ENCODE measurements at places on chromosomes 12 and 14.

DNA sequence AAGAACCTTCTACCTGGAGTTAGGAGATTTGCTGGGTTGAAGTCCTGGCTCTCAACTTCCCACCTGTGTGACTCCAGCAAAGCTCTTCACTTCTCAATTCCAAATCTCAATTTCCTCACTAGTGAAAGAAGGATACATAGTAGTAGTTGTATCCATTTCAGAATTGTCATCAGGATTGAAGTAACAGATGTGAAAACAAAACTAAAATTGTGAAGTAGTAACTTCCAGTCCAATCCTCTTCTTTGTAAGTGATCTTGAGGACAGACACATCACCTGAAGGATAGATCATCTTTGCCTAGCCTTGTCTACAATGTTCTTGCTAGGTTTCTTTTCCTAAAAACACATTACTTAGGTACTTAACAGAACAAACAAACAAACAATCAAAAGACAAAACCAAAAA is 1.2 kb upstream of the LRRK2 start:
- DNase-seq = no peak

- DNase-seq = peak; percentile 51
Measured at GRCh38 chr14:45426685-45427282, 173.8 kb upstream of the MIS18BP1 start.

DNA sequence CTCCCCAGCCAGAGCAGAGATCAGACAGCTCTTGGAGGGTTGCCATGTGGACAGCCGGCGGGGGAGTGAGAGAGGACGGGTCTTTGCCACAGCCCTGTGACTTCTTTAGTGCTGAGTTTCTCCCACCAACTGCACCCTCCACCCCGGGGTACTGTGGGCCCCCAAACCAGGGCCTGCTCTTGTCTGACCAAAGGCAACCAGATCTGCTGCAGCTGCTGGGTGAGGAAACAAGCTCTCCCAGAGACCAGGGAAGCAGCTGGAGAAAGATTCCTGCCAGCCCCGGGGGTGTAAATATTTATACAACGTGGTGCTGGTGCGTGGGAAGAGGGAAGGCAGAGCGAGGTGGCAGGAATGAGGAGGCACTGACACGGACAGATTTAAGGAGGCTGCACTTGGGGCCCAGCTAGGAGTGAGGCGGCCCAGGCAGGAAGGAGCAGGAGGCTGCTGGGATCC is 14.3 kb upstream of the ZFP36L1 start:
- no peak for DNase-seq

DNA sequence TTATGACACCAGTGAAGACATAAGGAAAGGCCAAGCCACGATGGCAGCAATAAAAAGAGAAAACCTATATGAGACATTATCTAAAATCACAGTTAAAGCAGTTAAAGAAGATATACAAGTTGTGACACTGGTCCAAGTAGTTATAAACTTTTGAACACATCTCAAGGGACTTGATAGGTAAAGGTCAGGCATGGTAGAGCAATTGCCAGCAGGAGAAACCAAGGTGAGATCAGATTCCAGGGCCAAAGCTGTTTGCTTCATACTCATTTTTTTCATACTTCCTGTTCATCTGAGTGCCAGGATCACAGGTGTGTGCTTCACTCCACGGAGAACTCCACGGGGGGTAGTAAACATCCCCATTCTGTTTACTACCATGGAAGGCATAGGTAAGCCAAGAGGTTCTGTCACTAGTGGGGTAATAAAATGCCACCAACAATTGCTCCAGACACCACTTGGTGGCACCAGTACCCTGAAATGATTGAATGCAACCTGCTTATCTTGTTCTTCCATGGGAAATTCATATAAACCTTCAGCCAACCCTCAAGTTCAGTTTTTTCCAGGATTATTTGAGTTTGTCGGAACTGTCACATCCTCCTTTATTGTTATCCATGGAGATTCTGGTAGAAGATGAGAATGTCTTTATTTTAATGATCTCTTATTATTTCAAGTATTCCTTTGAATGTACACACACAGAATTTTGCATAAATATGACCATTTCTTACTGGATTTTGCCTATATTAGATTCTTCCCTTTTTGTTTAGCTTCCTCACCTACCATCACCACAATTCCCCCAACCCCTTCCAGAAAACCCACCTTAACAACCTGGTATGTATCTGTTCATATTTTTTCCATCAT is 59.2 kb upstream of the TSPAN8 start:
- DNase-seq = peak; percentile 1

GRCh38 chr12:58424735-58425392 is 483.5 kb downstream of the ATP23 start:
- DNase-seq = peak; percentile 12

DNA sequence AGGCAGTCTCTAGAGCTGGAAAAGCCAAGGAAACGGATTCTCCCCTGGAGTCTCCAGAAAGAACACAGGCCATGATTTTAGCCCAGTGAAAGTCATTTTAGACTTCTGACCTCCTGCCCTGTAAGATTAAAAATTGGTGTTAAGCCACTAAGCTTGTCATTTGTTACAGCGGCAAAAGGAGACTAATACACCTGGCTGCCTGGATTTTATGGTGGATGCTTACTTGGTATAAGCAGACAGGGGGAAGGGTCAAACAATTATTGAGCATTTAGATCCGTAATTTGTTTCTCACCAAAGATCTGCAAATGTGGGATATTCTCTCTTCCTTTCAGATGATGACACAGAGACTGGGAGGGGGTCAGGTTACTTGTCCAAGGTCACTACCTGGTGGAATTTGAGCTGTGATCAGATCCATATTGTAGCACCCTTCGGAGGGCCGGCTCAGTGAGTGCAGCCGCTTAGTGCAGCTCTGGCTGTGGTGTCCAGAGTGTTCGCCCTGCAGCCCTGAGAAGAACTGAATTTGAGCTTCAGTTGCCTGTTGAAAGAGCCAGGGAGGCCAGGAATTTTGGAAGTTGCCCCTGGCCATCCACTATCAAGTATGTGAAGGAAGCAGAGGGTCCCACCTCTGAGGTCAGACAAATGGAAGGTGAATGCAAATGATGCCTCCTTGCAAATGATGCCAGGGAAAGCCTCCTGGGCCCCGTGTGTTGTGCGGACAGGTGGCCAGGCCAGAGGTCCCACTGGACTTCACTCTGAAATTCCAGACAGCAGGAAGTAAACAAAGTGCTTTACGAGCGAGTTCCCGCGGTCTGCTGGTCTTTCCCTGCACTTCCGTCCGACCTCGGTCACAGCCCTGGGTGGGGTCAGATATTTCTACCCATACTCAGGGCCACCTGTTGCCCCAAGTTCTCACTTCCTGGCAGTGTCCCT is 15.1 kb downstream of the GLRX5 start:
- DNase-seq = no peak

- no peak for DNase-seq
Measured at GRCh38 chr12:121537814-121538698, 42.8 kb downstream of the KDM2B start.

- no peak for DNase-seq
Measured at GRCh38 chr12:45575823-45576475, 153.6 kb upstream of the ARID2 start.

DNA sequence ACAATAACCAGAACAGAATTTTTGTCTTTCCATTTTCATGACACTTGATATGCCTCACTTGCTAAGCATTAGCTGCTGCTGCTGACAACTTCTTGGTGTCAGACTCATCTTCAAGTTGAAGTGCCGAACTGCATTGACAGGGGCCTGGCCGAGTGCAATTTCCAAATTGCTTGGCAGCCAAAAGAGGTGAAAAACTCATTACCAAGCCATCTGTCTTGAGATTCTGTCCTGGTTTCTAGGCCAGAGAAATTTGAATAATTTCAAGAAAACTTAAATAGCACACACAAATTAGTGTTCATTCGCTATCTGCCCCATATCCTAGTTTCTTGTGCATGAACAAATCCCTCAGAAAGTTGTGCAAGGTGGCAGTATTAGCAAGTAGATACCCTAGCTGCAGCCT is 165.3 kb upstream of the RASSF8 start:
- no peak for DNase-seq

DNA sequence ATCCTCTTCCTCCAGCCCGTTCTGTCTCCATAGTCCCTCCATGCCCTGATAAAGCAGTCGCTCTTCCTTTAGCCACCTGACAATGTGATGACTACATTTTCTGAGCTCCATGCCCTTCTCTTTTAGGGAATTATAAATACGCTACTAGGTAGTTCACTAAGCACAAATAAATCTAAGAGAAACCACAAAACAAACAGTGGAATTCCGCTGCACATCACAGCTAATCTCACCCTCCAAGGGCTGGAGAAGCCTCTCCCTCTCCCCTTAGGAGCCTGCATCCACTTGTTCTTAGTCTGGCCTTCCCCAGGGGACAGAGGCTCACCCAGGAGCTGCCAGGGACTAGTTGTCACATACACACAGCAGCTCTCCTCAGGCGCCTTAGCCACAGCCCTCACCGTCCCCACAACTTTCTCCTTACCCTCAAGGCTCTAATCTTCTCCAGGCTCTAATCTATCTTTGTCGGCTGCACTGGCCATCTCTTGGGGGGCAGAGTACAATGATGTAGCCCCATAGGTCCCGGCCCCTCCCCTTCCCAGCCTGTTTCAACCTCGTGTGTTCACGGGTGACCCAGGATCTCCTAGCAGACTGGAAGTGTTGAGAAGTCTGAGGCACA is 55.9 kb upstream of the GPR68 start:
- no peak for DNase-seq

- no peak for DNase-seq
Measured at GRCh38 chr14:75597149-75597548, 18.7 kb downstream of the FLVCR2 start.

DNA sequence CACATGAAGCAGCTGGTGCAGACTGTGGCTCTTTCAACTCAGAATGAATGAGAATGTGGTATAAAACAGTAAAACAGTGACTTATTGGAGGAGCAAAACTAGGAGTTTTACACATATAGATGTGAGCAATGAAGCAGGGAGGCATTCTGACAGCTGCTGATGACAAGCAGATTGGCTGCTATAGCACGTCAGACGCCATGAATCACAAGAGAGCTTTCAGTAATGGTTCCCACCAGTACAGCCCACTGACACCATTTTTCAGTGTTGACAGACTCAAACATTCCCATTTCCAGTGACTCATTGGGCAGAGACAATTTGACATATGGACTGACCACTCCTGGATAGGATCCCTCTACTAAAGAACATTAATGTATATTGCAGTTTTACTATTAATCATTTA is 24.6 kb upstream of the FSCB start:
- DNase-seq = no peak

GRCh38 chr14:68248481-68249255 is 429.1 kb downstream of the RAD51B start:
- peak; percentile 62 for DNase-seq

GRCh38 chr14:53757732-53758131 is 198.9 kb downstream of the BMP4 start:
- DNase-seq = no peak

DNA sequence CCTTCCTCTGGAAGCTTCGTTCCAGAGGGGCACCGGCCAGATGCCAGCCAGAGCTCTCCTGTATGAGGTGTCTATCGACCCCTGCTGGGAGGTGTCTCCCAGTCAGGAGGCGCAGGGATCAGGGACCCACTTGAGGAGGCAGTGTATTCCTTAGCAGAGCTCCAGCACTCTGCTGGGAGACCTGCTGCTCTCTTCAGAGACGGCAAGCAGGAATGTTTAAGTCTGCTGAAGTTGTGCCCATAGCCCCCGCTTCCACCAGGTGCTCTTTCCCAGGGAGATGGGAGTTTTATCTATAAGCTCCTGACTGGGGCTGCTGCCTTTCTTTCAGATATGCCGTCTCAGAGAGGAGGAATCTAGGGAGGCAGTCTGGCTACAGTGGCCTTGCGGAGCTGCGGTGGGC is 22.2 kb upstream of the NAV3 start:
- no peak for DNase-seq

- DNase-seq = no peak
Measured at GRCh38 chr14:23020143-23021128, 10.5 kb upstream of the C14orf93 start.

DNA sequence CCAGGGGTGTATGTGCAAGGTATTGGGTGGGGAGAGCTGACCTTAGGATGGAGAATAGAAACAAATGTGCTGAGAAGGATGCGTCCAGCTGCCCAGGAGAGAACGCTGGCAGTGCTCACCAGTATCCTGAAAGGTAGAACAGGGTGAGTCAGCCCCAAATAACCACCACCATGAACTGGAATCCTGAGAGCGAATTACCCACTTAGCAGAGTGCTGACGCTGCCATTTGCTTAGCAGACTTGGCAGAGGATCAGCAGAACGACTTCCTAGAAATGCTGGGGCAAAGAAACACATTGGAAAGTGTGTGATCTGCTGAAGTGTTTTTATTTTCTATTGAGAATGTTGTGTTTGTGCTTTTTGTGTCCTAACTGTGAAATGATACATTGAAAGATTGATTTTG is 213.6 kb downstream of the ADGRD1 start:
- no peak for DNase-seq

- DNase-seq = no peak
Measured at GRCh38 chr12:117294189-117294603, 67.2 kb downstream of the NOS1 start.

- DNase-seq = no peak
Measured at GRCh38 chr14:77579780-77580179, 36.7 kb downstream of the SPTLC2 start.

GRCh38 chr12:4448371-4448940 is 2.8 kb upstream of the FGF6 start:
- DNase-seq = no peak

DNA sequence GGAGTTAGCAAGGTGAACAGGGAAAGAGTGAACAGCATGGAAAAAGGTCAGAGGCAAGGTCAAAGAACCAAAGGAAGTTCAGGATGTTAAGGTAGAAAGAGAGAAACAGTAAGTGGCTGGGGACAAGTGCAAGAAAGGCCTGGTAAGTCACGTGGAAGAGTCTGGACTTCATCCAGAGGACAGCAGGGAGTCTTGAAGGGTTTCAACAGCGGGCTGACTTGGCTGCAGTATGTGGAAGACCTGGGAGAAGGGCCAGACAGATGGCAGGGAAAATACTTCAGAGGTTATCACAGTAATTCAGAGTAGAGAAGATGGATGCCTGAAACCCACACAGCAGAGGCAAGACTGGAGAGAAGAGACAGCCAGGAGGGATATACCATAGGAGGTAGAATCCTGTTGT is 34.0 kb downstream of the CIT start:
- DNase-seq = no peak

- DNase-seq = peak; percentile 45
Measured at GRCh38 chr12:20369305-20370013, 1.1 kb downstream of the PDE3A start.

DNA sequence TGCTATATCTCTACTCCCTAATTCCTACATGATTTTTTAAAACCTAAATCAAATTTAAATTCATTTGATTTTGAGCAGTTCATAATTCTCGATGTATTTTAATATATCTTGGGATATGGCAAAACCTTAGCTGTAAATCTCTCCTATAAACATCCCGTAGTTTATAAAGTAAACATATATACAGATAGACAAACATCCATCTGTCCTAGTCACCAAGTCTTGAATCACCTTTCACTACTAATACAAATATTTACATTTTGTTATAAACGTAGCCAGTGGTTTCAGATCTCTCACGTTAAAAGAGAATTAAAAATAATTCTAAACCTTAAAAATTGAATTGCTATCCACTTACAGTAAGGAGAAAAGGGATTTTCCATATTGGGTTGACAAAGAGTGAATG is 107.0 kb downstream of the TSHR start:
- DNase-seq = no peak
